Astrocyte (in vitro differentiated cells and primary cell): ENCODE measurements at places on chromosomes 7 and 10.
A peak's percentile ranks its signal among the peaks of the same experiment; 100 is the strongest.

DNA sequence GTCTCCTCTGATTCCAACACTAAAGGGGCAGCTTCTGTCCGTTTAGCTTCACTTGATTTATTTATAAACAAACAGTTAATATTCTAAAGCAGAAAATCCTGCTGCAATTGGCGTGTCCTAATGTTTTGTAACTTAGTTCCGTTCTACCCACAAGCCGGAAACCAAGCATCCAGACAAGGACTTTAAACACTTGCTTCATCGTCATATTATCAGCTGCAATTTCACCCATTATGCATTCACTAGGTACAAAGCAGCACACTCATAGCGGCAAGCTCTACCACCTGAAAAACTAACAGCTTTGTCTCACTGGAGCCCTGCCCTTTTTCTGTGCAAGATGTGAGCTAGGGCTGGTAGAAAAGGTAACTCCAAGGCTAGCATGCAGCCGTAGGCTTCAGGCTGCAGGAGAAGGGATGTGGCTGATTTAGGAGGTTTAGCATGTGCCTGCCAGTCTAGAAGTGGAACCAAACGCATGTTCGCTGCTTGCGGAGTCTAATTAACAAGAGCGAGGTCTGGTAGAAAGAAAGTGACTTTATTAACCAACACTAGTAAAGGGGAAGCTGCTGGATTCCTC lies 43.7 kb upstream of the BPGM start:
- peak; percentile 36 for DNase-seq

- DNase-seq: peak; percentile 46
Measured at GRCh38 chr10:3068201-3068967, 1.0 kb downstream of the PFKP start.

- no peak for DNase-seq
Measured at GRCh38 chr10:131662851-131663250, 238.0 kb upstream of the PPP2R2D start.

DNA sequence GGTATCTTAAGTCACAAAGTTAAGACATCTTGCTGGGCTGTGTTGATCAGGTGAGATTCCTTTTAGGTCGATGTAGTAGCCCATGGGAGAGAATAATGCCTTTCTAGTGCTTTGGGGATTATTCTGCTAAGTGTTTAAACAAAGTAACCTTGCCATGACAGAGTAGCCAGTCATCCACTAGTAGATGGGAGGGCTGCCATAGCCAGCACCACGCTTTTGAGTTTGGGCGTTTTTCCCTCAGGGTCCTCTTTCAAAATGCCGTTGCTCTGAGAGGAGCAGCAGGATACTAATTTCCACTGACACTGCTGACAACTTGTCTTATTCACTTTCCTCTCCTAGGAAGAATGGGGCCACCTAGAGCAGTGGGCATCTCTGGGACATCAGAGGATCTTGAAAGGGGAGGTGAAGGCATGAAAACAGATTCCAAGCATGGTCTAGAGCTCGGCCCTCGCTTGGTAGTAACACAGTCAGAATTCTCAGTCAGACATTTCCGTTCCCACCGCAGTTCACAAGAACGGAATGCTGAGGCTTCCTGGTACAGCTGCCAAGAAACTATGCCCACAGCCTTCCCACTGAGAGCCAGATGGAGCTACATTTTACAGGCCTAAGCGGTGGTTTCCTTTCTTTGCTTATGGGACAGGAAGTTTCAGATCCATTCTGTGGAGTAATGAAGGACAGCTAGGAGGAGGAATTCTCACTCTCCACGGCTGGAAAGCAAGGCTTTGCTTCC lies 15.3 kb upstream of the RSU1 start:
- peak; percentile 95 for DNase-seq

DNA sequence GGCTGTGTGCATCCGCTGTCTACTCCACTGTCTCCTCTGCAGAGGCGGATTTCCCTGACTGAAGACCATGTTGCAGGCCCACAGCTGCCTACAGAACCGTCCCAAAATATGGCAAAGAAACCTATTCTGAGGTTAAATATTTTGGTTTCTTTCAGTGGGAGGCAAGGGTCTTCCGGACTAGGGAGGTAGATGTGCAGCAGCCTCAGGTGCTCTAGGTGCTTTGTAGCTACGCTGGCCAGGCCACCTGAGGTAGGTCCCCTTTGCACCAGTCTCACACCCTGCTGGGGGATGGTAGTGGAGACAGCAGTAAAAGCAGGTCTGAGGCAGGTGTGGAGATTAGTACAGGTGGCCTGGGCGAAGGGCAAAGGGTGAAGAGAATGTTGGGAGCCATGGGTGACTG lies 8.2 kb upstream of the PILRB start:
- no peak for DNase-seq

GRCh38 chr7:157859915-157860314 lies 523.1 kb downstream of the DNAJB6 start:
- DNase-seq: no peak
